Fibroblast of skin of back (primary cell): ENCODE measurements at places on chromosomes 5 and 9.

DNA sequence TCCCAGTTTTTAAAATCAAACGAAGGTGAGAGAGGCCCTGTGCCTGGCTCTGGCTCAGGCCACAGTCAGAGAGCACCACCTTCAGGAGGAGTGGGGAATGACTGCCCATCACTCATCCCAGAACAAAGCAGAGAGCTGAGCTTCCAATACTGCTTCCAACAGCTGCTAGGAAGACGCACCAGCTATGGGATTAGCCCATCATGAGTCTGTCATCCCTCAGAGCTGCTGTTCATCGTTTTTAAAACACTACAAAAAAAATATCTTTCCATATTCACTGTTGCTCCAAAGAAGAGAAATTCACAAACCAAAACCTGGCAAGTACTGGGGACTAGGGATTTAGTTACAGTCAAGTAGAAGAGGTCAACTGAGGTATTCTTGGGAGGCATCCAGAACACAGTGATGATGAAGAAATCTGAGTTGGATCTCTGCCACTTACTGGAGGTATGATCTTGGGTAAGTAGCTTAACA, 102.4 kb downstream of the CDK5RAP2 start:
- peak; percentile 62 for DNase-seq

- no peak for DNase-seq
Measured at GRCh38 chr5:67095346-67096171, 101.0 kb downstream of the CD180 start.

DNA sequence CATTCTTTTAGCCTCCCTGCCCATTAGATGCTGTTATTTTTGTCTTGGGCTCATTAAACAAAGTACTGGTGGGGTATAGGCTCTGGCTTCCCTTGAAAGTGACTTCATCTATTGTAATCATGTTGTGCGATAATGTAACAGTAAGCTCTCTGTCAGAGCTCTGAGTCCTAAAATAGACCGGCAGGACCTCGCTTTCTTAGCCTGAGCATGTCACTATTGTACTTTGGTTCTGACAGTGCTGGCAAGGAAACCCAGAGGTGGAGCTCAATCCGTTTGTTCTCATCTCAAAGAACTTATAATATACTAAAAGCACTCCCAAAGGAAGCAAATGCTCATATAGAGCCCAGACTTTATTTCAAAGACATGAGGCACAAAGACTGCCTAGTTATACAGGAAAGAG, 339.1 kb upstream of the CCNH start:
- DNase-seq, result no peak

DNA sequence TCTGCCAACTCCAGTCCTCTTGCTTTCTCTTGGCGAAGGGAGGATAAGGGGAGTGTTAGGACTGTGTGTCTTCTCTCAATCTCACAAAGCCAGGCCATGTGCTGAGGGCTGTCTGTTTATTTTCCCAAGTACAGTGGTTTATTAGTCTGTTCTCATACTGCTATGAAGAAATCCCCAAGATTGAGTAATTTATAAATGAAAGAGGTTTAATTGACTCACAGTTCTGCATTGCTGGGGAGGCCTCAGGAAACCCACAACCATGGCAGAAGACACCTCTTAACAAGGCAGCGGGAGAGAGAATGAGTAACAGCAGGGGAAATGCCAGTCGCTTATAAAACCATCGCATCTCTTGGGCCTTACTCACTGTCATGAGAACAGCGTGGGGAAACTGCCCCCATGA, 36.2 kb upstream of the CKS2 start:
- DNase-seq, result peak; percentile 68

- DNase-seq, result no peak
Measured at GRCh38 chr5:4206127-4206526, 610.5 kb downstream of the IRX1 start.

DNA sequence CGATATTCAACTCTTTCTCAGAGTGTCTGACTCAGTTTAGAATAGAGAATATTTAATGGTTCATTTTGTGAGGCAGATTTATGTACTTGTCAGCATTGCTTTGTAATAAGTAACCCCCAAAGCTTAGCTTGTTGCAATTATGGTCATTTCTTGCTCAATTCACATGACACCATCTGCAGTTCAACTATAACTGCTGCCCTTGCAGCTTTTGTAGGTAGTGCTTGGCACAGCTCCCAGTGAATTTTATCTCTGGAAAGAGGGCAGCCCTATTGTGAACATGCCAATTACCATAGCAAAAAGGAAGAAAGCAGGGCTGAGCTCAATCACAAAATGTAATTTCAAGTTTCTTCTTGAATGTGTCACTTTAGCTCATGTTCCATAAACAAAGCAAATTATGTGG, 1587.7 kb upstream of the ACO1 start:
- no peak for DNase-seq

GRCh38 chr5:64971513-64971912, 202.8 kb downstream of the CWC27 start:
- peak; percentile 52 for DNase-seq

- DNase-seq, result no peak
Measured at GRCh38 chr5:15254607-15255006, 245.4 kb upstream of the FBXL7 start.

- DNase-seq, result no peak
Measured at GRCh38 chr5:123193176-123193575, 104.1 kb downstream of the PRDM6 start.

GRCh38 chr5:96919754-96920197, 16.1 kb upstream of the LNPEP start:
- no peak for DNase-seq

GRCh38 chr9:22005021-22005701, 3.9 kb downstream of the CDKN2B start:
- no peak for DNase-seq

GRCh38 chr5:33509036-33509435, 68.3 kb downstream of the TARS1 start:
- DNase-seq, result peak; percentile 53

DNA sequence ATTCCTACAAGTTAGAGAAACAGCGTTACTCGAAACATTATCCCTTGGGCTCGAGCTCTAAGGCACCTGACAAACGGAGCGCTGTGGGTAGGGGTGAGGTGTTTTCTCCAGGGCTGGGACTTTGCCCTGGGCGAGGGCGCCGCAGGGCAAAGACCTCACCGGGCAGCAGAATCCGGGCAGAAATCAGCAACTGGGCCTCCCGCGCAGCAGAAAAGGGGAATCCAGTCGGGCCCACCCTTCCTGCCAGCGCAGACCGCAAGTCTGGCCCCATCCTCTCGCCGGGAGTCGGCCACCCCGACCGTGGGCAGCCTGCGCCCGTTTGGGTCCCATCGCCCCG, 430 bp upstream of the MSH3 start:
- DNase-seq, result peak; percentile 25

DNA sequence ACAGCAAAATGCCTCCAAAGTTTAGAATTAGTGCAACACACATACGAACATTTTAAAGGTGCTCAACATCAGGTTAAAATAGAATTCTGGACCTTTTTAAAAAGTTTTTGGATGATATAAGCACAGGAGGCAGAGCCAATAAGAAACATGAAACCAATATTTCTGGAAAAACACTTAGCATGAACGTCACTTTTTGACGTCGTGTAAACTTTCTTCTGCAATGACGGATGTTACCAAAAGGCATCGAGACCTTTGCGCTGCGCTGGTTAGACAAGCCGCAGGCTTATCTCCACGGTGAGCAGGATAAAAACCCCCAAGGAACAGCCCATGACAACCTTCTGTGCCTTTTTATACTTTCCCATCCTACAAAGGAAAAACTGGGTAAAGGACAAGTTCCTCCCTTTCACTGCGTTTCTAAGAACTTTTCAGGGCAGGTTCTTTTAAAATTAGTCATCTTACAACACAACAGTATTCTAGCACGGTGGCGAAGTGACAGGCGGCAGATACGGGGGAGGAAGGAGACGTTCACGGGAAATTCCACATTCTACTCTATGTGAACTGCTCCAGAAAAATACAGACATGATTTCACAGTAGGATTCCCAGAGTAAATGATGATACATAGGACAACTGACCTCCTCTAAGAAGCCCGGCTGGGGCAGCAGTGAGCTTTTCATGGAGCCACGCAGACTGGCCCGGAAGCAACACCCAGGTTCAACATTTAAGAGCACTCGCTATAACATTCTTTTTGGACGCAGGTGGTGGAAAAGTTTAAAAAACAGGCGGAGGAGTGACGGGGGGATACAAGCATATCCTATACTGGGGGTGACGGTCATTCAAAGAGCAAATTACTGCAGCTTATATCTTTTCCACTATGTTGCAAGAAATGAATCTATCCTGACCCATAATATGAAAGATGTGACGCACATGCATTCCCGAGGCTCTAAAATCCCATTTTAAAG, 52.4 kb downstream of the USP20 start:
- peak; percentile 77 for DNase-seq

- DNase-seq, result no peak
Measured at GRCh38 chr5:61999371-61999770, 306.6 kb upstream of the KIF2A start.

DNA sequence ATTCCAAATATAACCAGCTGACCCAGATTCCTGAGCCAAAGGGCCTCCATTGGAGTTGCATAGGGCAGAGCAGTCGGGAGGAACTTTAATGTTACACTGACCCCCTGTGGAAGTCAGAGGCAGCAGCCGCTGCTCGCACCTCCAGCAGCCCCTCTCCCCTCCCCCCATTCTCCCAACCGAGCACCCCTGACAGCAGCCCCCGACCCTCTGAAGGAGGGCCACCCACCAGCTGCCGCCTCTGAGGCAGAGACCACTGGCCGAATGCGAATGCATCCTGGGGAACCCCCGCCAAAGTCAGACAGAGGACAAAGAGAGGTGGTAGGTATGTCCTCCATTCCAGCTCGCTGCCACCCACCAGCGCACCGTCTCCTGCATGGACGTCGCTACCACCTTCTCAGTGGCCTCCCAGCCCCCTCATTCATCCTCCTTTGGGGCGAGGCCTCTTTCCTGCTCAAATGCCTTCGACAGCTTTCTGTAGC, 231.0 kb downstream of the CDK5RAP2 start:
- peak; percentile 34 for DNase-seq

DNA sequence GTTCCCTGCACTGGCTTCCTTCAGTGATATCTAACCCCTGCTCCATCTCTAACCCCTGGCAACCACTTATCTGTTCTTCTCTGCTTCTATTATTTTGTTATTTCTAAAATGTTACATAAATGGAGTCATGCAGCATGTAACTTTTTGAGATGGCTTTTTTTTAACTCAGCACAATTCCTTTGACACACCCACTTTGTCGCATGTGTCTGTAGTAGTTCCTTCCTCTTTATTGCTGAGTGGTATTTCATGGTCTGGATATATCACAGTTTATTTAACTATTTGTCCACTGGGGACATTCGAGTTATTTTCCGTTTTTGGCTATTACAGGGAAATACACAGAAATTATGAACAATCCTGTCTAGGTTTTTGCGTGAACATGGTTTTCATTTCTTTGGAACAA, 200.2 kb downstream of the TRIO start:
- DNase-seq, result no peak

GRCh38 chr9:123773783-123774182, 156.1 kb downstream of the DENND1A start:
- no peak for DNase-seq

DNA sequence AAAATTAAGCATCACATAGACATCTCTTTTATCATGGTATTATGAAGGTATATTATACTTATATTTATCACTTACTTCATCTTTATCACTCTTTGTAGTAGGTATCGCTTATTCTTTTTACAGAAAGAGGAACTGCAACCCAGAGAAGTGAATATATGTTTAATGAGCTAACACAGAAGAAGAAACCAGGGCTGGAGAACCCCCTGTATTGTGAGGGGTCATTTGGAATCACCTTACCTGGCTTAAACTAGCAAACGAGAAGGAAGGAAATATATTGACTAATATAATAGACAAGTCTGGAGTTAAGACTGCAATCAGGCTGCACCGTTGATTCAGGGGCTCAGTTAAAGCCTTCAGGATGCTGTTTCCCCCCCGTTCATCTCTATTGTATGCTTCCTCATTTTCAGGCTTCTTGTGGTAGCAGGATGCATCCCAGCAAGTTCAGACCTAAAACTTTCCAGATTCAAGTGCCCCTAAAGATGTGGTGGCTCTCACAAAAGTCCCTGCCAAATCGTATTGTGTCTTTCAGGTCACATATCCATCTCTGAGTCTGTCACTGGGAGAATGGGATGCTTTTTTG, 146.4 kb downstream of the GCNT1 start:
- DNase-seq, result no peak

- no peak for DNase-seq
Measured at GRCh38 chr9:4510546-4511322, 20.5 kb downstream of the SLC1A1 start.

GRCh38 chr9:82131072-82131471, 142.5 kb downstream of the SPATA31D1 start:
- no peak for DNase-seq

DNA sequence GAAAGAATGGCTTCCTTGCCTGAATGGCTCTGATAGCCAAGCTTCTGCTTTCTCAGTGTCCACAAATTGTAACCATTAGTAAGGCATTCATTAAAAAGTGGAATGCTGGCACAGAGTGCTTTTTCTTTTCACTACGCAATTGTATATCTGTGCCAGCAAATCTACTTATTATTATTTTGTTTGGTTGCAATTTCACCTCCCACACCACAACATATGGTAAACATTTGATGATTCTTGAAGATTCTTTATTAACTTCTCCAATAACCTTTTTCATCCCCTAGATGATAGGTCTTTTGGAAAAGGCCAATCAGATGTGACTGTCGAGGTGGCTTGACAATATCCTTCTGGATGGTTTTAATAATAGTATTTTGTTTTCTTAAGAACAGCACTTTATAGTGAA, 234.1 kb downstream of the TMEM38B start:
- DNase-seq, result no peak

GRCh38 chr5:110977915-110978314, 93.6 kb upstream of the TSLP start:
- DNase-seq, result peak; percentile 8

- DNase-seq, result peak; percentile 6
Measured at GRCh38 chr5:13359344-13359743, 585.1 kb downstream of the DNAH5 start.

GRCh38 chr5:87899721-87900131, 368.9 kb downstream of the TMEM161B start:
- no peak for DNase-seq

GRCh38 chr5:58300346-58300895, 159.5 kb downstream of the PLK2 start:
- no peak for DNase-seq
